Astrocyte of the hippocampus (primary cell): ENCODE measurements at places on chromosomes 6 and 20.

- peak; percentile 48 for DNase-seq
Measured at GRCh38 chr20:10519361-10520046, 84.4 kb downstream of the SLX4IP start.

DNA sequence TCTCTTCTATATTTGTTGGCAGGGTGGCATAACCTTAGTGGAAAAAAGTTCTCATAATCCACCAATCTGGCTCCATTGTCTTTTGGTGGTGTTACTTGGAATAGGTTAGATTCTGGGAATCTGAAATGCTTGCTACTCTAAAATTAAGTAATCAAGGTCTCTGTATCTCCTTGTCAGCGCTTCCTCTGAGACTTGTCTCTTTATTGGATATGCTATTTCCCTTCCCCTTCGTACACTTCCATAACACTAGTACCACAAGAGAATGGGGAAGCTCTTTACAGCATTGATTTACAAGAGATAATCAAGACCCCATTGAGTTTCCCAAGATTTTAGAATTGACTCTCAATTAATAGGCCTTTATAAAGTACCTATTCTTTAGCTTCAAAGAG lies 280.2 kb downstream of the ADGB start:
- no peak for DNase-seq

- DNase-seq, result peak; percentile 3
Measured at GRCh38 chr6:1850121-1850839, 240.6 kb downstream of the FOXC1 start.

DNA sequence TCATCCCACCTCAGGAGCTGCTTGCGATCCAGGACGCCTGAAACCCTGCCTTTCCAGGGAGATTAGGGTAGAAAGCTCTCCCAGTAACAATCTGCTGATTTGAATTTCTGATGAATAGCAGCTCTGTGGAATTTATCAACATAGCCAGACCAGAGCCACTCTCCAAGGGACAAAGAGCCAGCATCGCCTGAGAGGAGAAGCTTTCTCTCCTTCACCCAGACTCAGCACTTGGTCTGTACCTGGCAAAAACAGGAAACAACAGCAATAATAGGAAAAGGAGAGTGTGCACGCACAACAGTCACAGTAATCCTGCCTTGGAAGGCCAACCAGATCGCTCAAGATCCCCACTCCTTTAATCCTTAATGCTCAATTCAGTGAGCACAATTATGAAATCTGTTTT lies 22.3 kb upstream of the ROS1 start:
- DNase-seq, result peak; percentile 81

GRCh38 chr20:21503345-21503744 lies 10.5 kb downstream of the NKX2-2 start:
- DNase-seq, result peak; percentile 69

- peak; percentile 3 for DNase-seq
Measured at GRCh38 chr6:78781001-78781400, 86.3 kb upstream of the IRAK1BP1 start.

DNA sequence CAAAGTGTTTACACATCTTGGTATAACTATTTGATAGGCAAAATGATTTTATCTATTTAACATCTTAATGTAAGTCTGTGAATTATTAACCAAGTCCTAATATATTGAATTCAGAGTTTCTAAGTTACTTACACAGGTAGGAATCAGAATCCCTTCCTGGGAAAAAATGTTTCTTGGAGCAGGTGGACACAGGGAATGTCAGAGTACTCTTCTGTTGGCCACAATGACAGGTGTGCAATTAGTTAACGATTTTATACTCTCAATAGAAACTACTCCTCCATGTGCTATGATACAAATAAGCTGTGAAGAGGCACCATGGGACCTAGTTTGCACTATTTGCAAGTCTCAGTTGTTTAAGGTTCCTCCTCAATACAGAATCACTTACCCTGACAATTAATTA lies 821 bp upstream of the TAAR5 start:
- DNase-seq, result no peak

DNA sequence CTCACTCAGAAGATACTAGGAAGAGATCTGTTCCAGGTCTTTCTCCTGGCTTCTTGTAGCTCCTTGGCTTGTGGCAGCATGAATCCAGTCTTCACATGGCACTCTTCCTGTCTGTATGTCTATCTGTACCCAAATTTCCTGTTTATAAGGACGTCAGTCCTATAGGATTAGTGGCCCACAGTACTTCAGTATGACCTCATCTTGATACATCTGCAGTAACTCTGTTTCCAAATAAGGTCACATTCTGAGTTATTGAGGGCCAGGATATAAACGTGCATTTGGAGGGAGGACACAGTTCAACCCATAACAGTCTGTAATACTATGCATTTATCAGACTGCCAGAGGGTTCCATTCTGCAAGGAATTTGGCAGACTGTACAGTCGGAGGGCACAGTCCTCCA lies 57.6 kb upstream of the DYNLRB1 start:
- DNase-seq, result no peak

GRCh38 chr6:109486068-109486467 lies 3.0 kb upstream of the ZBTB24 start:
- DNase-seq, result no peak

DNA sequence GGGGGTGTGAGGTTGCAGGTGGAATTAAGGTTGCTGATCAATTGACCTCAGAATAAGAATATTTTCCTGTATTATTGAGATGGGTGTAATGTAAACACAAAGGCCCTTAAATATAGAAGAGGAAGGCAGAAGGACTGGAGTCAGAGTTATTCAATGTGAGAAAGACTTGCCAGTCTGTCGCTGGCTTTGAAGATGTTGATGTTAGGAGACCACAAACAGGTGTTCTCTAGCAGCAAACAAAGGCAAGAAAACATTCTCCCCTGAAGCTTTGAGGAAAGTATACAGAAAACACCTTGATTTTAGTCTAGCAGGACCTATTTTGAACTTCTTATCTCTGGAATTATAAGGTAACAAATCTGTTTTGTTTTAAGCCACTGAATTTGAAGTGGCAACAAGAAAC lies 138.9 kb upstream of the PTPRK start:
- DNase-seq, result no peak

GRCh38 chr6:14802514-14803160 lies 443.2 kb upstream of the JARID2 start:
- DNase-seq, result no peak

GRCh38 chr20:8036771-8037170 lies 17.2 kb upstream of the TMX4 start:
- no peak for DNase-seq

GRCh38 chr6:100449239-100449691 lies 15.5 kb downstream of the SIM1 start:
- no peak for DNase-seq
